ENCODE measurements at places on chromosomes 7 and 10. TPM values are rescaled to one million over a fixed set of nuclear protein-coding genes. Genes with fewer than 3 reads are reported as not detected.

The ODAD2 gene
- not detected for total RNA-seq

The GJC3 gene
- total RNA-seq, result 0.53 TPM

DNA sequence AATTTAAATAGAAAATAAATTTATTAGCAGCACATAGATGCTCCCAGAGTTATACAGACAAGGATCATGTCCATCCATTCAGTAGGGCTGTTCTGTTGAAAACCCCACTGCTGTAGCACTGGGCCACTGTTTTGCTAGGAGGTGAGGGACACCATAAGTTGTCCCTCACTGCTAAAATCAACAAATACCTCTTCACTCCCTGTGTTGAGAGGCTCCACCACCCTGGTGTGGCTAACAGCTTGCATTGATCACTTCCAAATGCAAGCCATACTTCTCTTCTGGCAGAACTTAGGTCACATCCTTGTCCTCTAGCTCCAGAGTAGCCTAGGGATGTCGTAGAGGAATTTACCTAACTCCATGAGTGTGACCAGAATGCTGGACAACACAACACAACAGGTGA lies 55.4 kb downstream of the MDFIC start:
- DNase-seq, result no peak

DNA sequence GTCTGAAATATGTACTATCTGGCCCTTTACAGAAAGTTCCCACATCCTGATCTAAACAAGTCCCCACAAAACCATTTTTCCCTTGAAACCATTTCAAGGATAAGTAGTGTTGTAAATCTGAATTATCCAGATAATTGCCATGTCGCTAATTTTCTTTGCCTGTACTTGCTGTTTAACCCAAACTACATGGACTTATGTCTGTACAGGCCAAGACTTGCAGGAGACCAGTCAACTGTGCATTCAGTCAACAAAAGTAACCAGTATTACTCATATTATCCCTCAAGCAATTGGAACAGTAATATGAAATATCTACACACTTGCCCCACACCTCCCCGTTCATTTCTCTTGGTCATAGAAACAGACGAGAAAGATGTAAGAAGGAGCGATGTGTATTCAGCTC lies 347.8 kb upstream of the NFE2L3 start:
- DNase-seq, result no peak

- no peak for DNase-seq
Measured at GRCh38 chr7:125089171-125089570, 159.5 kb upstream of the POT1 start.

The RBP4 gene
- total RNA-seq, result 3.8 TPM

The EGFR gene
- total RNA-seq, result not detected

The PARP12 gene
- 108 TPM for total RNA-seq

- no peak for DNase-seq
Measured at GRCh38 chr7:2325162-2325561, 10.9 kb upstream of the SNX8 start.

GRCh38 chr7:124698964-124699363 lies 66.6 kb downstream of the GPR37 start:
- DNase-seq, result no peak

The OR13A1 gene
- not detected for total RNA-seq

The GRM3 gene
- total RNA-seq, result not detected

DNA sequence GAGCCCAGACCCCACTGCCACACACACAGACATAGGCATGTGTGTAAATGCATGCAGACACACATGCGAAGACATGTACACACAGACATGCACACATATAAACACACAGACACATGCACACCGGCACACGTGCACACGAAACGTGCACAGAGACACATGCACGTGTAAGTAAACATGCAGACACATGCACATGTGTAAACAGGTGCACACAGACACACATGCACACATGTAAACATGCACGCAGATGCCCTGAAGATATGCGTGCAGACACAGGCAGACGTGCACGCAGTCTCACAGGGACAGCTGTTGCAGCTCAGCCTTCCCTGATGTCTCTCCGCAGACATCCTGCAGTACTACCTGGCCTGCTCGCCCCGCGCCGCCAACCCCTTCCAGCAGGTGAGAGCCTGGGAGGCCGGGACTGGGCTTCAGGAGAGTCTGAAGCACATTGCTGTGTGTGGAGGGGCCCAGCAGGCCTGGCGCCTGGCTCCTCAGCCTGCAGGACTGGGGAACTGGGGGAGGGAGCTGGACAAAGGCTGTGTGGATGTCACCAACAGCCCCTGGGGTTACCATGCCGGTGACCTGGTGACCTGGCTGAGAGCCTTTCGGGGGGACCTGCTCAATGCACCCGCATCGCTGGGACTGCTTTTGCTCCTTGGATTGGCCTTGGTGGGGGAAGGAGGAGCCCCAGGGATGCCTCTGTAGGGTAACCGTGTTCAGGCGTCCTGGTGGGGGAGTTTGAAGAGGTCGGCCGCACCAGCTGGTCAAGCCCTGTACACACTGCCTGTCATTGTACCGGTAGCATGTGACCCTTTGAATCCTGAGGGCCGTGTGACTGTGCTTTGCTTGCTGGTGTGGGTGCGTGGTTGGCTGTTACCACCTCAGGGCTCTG lies 20.3 kb downstream of the TTYH3 start:
- DNase-seq, result no peak

Data from T-cell (primary cell).